ENCODE measurements at places on chromosomes 1 and 21. TPM values are rescaled to one million over a fixed set of nuclear protein-coding genes. Genes with fewer than 3 reads are reported as not detected.
A peak's percentile ranks its signal among the peaks of the same experiment; 100 is the strongest.

DNA sequence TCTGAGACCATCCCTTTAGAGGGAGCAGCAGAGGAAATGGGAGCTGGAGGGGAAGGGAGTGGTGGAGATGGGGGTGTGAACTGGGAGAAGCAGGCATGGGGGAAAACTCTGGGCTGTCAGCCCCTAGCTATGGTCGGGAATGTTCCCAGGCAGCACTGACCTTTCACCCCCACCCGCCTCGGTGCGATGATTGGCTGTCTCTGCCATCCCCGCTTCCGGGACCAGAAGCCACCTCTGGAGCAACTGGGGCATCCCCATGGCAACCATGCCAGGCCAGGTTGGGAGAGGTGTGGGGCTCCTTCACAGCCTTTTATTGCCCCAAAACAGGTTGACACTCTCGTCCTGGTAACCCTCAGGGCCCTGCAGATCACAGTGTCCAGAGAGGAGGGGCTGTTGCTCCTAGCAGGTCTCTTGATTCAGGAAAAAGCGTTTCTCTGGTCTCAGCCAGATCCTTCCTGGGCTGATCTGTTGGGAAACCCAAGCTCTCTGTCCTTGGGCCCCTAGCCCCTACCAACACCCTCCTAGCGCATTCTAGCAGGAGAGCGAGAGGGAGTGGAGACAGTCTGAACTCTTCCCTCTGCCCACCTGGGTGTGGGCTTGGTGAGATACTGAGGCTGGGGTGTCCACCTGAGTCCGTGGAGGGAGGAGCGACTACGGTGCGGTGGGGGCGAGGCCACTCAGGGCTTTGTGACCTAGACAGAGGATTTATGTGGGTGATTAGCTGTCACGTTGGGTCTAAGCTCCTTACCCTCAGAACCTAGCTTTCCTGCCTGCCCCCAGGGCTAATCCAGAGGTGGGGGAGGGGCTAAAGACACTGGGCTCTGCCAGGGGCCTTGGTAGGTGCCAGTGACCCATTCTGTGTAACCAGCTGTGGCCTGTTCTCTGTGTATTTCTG, 12.2 kb upstream of the SLC6A9 start:
- DNase-seq: no peak

DNA sequence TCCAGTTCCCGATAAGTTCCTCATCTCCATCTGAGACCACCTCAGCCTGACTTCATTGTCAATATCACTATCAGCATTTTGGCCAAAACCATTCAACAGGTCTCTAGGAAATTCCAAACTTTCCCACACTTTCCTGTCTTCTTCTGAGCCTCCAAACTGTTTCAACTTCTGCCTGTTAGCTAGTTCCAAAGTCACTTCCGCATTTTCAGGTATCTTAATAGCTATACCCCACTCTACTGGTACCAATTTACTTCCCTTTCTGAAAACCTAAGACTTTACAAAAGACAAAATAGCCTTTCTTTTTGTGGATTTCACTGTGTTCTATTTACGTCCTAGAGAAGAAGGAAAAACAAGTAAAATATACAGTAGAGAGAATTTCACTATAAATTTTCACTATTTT, 147.0 kb upstream of the FMN2 start:
- DNase-seq: no peak

GRCh38 chr1:15799004-15799867, 8.2 kb downstream of the UQCRHL start:
- peak; percentile 90 for DNase-seq

DNA sequence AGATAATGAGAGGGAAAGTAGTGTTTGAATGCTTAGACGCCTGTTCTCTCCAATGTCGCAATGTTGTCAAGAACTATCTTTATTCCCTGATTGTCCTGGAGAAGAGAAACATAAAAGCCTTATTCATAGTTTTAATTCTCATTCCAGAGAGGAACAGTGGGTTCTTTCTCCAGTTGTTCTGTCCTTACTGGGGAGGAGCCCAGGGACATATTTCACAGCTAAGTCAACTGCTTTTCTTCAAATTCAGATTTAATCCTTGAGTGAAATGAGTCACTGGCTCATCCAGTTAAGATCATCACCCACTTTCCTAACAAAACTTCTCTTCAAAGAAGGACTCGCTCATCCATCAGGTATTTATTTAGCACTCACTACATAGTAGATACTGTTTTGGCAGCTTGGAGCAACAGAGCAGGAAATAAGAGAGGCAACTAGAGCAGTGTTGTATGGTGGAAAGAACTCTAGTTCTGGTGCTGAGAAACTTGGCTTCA, 365.7 kb upstream of the USP24 start:
- peak; percentile 94 for DNase-seq

DNA sequence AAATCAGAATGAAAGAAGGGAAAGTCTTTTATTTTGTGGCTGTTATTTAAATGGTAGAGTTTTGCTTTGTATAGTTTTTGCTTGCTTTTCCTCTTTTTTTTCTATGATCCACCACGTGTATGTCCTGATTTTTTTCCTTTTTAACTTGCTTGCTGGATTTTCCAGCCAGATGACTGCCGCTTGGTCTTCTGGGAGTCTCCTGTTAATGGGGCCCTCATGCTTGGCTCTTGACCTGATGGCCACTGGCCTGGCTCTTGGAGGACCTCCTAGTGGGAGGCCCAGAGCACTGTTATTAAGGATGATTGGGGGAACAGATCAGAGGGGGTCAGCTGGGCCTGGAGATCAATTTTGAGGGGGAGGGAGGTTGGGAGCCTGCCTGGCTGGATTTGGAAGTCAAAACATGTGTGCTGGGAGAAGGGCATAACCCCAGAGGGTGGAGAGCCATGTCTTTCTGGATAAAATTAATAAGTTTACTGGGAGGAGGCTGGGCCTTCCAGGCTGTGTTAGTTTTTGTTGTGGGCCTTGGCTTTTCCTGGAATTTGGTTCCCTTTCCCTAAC, 1.2 kb downstream of the FGGY start:
- DNase-seq: no peak

GRCh38 chr1:222994511-222995235, 148.4 kb downstream of the TLR5 start:
- DNase-seq: peak; percentile 61

- no peak for DNase-seq
These were observed 5.2 kb upstream of the OTUD7B start for GRCh38 chr1:150015651-150016131.

DNA sequence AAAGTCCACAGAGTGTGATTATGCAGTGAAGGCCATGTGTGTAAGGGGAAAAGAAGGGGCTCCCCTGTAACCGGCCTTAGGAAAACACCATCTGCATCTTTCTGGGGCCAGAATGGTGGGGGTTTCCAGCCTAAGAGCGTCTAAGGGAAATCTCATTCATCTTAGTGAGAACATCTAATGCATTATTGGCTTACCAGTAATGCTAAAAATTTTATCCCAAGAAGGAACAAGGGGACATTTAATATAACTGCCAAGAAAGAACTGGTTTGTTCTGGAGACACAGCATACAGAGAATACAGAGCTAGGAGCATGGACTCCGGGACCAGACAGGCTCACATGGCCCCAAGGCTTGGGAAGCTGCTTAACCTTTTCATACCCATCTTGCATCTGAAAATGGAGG, 58.3 kb upstream of the DSCAM start:
- no peak for DNase-seq

DNA sequence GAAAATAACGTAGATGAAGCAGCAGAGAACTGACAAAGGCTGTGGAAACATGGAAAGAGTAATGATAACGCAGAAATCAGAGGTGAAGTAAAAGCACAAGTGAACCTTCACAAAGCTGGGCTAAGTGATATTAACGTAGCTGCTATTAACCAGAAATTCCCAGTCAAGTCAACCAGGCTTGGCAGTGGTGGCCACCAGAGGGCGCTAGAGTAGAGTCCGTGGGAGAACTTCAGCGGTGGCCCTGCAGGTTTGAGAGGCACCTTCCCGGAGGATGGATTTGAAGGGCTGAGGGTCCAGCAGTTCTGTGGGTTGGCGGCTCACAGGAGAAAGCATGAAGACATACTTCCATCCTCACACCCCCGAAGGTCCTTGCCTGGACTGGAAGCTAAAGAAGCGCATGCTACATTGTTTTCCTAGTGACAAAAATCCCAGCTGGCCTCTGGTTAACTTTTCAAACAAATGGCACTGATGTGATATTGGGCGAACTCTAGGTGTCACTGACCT, 81.7 kb upstream of the ZNF648 start:
- DNase-seq: peak; percentile 73

DNA sequence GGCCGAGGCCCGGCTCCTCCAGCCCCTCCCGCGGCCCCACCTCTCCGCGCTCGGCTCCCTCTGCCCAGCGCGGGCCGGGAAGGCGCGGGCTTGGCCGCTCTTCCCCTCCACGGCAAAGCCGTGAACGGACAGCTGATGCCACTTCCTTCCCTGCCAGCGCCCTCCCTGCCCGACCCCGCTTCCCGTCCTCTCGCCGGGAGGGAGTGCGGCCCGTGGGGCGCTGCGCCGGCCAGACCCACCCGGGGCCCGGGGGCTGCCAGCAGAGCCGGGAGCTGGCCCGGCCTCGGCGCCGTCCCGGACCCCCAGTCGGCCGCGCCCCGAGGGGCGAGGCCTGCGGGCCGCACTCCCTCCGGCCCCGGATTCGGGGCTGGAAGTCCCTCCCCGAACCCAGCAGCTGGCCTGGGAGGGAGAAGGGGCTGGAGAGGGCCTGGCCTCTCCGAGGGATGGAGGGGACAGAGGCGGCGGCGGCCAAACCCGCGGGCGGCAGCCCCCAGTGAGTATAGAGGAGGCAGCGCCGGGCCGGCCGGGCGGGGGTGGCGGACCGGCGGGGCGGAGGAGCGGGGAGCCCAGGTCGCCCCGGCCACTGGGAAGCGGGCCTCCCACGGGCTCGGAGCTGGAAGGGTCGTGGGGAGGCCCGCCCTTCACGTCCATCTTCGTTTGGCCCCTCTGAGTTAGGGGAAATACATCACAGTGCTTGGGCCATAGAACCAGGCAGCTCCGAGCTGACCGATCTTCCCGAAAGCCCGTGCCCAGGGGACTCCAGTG, at the start of gene KIAA1614:
KIAA1614 (plus strand) TSS at position 97 of the 765 bp plus-strand sequence; CDS start at position 444, 347 bp downstream.
- DNase-seq: no peak

DNA sequence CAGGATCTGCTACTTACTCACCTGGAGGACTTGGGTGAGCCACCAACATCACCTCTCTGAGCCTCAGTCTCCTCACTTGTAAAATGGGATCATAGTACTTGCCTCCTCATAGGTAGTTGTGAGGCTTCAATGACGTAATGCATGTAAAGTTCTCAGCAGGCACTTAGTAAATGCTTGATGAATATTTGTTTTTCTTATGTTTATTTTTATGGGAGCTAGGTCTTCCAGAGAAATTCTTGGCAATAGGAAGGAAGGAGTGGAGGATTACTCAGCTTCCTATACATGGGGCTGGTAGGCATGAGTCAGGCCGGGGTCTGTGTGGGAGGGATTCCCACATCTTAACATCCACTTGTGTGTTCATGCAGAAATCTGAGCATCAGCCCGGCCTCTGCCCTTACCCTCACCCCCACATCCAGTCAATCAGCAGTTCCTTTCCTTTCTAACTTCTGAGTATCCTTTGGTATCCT, 95.4 kb upstream of the USP24 start:
- DNase-seq: peak; percentile 94

DNA sequence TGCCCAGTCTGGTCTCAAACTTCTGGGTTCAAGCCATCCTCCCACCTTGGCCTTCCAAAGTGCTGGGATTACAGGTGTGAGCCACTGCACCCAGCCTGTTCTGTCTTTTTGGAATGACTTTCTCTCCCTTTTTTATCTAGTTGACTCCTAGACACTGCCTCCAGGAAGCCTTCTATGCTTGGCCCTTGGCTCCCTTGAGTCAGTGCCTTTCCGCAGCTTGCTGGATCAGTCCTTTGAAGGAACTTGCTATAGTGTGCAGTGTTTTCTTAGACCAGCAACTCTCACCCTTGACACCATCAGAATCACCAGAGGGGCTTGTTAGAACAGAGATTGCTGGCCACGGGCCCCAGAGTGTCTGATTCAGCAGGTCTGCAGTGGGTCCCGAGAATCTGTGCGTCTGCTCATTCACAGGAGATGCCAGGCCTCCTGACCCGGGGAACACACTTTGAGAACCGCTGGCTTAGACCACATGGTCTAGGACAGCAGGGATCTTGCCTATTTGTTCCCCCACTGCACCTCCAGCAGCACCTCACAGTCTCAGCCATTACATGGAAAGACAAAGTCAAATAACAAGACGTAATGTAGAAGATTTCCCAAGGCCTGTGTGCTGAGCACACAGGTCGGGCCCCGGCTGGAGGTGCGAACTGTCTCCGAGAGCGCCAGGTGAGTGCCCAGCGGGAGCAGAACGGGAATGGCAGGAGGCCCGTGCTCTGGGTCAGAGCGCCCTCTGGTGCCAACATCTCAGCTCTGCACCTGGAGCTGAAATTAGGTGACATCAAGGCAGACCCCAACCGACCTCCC, 27.4 kb upstream of the CTPS1 start:
- DNase-seq: peak; percentile 32

DNA sequence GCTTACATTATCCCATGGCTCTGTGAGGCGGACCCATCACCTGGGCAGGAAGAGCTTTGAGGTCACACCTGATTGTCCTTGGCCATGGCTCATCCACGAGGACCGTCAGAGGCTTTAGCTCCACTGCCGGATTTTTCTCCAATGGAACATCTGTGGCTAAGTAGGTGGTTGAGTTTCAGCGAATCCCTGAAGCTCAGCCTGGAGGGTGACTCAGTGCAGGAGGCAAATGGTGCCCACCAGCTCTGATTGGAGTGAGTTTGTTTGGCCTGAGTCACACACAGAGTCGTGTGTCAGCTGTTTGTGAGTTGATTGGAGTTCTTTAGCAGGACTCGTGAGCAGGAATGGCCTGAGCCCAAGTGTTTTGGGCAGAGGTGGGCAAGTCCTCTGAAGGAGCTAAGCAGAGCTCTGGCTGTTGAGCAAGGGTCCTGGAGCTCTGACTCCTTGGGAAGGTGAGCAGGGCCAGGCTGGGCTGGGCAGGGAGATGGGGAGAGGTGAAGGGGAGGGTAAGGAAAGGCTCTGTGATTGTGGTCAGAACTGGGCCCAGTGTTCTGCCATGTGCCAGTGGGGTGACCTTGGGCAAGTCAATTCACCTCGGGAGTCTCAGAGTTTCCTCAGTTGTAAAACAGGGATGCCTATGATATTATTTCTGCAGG, 2.0 kb downstream of the SLC6A17 start:
- peak; percentile 86 for DNase-seq

- DNase-seq: no peak
These were observed 7.3 kb upstream of the SAMD11 start for GRCh38 chr1:916173-917075.

GRCh38 chr1:243505986-243506689, 250.3 kb downstream of the SDCCAG8 start:
- DNase-seq: no peak

GRCh38 chr1:219784660-219785381, 143.5 kb downstream of the SLC30A10 start:
- DNase-seq: no peak

GRCh38 chr1:101592845-101593244, 356.0 kb downstream of the S1PR1 start:
- DNase-seq: no peak

GRCh38 chr1:102836991-102837390, 271.3 kb downstream of the COL11A1 start:
- DNase-seq: no peak

The USH2A gene
- 0.05 TPM for total RNA-seq

The FCER1G gene
- not detected for total RNA-seq

The SPRR2E gene
- not detected for total RNA-seq

The F13B gene
- not detected for total RNA-seq

The REN gene
- 0.21 TPM for total RNA-seq

The CHIA gene
- total RNA-seq: not detected

The PTPN22 gene
- total RNA-seq: 1.6 TPM

The TINAGL1 gene
- 4.0 TPM for total RNA-seq

The C4BPB gene
- total RNA-seq: 0.55 TPM

The SH2D5 gene
- total RNA-seq: 15.9 TPM

The CYB5RL gene
- total RNA-seq: 4.6 TPM

The TDRD5 gene
- not detected for total RNA-seq

The OPRD1 gene
- total RNA-seq: not detected

The SELP gene
- total RNA-seq: not detected

Measured in HFFc6 (cell line).